ENCODE measurements at places on chromosomes 1 and 21.

DNA sequence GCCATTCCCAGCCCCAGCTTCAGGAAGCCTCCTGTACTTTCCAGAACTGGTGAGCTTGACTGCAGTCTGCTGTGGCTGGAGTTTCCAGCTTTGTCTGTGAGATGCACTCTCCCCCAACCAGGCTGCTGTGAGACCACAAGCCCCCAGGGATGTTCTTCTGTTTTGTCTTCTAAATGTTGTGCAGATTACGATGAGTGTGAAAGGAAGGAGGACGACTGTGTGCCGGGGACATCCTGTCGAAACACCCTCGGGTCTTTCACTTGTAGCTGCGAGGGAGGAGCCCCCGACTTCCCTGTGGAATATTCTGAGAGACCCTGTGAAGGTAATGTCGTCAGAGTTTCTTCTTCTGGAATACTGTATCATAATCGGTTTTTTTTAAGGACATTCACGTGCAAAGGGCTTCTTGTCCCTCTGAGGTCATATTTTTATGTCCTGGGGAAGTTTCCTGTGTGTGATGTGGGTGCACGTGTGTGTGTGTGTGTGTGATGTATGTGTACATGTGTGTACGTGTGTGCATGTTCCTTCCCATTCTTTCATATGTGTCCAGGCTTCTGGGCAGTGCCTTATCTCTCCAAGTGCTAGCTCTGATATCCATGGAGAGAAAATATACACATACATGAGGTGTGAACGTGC, 49.9 kb downstream of the UMODL1 start:
- no peak for DNase-seq

DNA sequence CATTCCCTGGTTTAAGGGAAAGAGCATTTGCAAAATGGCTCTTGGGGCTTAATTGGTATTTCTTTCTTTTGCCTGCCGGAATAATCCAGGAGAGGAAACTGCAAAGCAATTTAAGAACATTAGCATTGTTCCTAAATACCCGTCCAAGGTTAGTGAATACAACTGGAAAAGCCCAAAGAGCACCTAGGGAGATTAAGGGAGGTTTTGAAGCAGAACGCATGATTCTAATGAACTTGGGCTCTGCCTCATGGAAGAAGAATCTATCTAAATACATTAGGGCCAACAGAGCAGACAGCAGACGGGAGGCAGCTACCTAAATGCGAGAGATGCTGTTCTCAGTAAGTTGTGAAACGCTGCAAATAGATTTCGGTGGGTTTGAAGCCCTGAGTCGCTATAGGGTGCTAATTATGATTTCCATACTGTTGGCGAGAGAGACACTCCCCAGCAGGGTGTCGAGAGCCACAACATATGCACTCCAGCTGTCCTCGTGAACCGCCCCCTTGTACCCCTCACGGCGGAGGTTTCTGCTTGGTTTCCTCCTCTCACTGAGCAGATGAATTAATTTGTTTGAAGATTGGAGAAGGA, 326.7 kb upstream of the CAMK1G start:
- no peak for DNase-seq

DNA sequence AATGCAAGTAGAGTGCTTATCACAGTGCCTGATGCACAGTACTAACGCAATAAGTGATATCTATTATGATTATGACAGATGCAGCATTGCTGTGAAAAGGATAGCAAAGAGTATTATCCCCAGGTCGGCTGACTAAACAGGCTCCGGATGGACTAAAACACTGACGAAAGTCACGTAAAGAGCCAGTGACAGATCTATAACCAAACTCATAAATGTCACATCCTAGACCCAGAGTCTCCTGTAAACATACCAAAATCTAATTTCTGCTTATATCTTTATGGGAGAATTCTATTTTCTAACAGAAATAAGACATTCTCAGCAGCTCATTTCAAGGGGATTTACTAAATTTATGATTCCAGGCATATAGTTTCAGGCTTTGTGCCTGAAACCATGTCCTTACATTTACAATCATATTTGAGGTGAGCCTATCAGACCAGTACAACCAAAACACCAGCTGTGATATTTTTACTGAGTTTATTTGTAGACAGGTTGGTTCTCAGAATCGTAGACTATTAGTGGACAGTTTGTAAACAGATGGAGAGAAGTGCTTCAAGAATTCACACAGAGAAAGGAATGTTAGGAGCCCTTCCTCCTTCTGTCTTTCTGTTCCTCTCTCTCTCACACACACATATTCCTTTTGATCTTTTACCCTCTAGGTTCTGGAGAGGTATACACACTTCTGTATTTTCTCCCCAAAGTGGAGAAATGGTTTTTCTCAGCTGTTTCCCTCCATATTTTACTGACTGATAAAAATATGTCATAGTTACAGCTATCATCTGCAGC, 52.4 kb upstream of the WDR26 start:
- DNase-seq: no peak

DNA sequence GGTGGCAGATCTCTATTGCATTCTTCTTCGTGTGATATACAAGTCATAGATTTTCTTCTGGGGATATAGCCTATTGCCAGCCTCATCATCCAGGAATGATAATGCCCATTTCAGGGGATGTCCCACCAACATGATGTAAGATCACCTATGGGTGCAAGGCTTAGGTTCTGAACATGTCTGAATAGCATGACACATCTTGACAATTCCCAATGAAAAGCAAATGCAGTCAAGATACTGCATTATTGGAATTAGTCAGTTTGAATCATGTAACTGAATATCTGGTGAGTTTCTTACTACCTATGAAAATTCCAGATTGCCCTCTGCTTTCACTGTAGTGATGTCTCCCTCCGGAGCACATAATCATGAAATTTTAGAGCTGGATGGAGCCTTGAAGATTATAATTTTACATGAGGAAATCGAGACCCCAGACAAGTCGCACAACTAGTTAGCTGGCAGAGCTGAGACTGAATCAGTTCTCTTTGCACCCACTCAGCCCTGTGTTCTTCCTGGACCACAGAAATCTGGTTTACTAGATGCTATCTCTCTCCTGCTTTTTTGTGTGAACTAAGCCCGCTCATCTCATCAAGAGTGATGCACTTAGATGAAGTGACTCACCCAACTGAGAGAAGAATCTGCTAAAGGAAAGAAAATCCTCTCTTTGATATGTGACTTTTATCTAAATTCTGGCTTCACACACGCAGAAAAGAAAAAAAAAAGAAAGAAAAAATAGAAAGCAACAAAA, 65.0 kb downstream of the WDR64 start:
- DNase-seq: no peak

GRCh38 chr1:97140611-97141010, 419.0 kb downstream of the PTBP2 start:
- DNase-seq: no peak

- DNase-seq: no peak
These were observed 22.8 kb downstream of the SLC9C2 start for GRCh38 chr1:173580071-173580470.

DNA sequence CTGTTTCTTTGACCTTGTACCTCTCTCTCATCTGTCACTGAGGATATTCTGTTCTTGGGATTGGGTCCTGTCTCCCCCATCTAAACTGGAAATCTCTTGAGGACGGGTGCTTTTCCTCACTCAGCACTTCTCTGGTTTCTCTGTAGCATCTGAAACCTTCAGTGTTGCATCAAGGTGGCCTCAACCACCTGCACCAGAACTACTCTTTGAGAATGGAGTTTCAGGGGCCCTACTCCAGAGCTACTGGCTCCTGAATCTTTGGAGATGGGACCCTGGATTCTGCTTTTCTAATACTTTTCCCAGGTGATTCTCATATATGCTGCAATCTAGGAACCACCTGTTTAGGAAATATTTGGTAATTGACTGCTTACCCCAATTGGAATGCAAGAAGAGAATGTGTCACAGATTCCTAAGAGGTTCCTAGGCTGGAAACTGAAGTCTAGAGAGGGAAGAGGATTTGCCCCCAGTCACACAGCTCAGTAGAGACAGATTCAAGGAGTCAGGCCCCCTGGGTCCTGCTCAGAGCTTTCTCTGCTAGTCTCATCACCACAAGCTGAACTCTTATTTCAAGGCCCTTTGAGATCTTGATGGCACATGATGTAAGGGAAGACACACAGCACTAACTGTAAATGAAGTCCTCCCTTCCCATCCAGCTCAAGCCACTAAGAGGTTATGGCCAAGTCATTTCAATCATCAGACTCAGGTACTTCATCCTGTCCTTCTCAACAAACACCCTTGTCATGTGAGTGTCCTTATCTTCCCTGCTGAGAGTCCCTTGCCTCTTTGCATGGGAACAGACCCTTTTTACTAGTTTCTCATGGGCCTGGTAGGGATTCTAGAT, 48.7 kb downstream of the EIF2D start:
- DNase-seq: no peak

DNA sequence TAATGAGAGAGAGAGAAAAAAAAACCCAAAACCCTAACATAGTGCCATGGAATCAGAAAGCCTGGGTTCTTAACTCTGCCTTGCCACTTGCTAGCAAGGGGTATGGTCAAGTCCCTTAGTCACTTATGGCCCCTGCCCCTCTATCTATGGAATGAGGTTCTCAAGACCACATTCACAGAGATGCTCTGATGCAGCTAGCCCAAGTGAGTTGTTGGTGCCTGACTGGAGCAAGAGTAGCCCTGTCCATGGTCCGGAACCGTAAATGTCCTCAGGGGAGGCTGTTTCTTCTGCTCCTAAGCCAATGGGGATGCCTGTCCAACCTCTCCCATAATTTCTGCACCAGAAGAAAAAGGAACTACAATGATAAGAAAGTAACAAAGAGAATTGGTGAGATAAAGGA, 56.8 kb downstream of the CSMD2 start:
- DNase-seq: no peak

- DNase-seq: no peak
These were observed 1.9 kb upstream of the GPR88 start for GRCh38 chr1:100536031-100536430.

- DNase-seq: no peak
These were observed 146.7 kb downstream of the KCNT2 start for GRCh38 chr1:196461521-196461920.

- no peak for DNase-seq
These were observed 30.9 kb downstream of the WNT3A start for GRCh38 chr1:228037401-228038386.

GRCh38 chr21:16519036-16519435, 789.3 kb downstream of the USP25 start:
- DNase-seq: no peak

DNA sequence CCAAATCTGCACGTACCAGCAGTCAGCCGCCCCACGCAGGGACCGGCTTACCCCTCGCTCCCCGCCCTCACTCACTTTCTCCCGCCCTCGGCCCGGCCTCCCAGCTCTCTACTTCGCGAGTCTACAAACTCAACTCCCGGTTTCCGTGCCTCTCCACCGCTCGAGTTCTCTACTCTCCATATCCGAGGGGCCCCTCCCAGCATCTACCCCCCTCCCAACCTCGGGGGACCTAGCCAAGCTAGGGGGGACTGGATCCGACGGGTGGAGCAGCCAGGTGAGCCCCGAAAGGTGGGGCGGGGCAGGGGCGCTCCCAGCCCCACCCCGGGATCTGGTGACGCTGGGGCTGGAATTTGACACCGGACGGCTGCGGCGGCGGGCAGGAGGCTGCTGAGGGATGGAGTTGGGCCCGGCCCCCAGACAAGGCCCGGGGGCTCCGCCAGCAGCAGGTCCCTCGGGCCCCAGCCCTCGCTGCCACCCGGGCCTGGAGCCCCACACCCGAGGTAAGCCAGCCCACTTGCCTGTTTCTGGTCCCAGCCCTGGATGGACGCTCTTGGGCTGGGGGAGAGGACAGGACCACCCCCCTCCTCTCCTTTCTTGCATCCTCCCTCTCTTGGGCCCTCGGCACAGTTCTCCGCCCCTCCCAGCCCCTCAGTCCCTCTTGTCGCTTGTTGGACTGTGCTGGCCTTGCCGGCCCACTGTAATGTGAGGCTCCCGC, at the start of gene ARTN:
Gene ARTN, plus strand, starts transcription at position 416 of the 715 bp plus-strand sequence. CDS start 1,856 bp downstream, outside the sequence.
- DNase-seq: no peak

DNA sequence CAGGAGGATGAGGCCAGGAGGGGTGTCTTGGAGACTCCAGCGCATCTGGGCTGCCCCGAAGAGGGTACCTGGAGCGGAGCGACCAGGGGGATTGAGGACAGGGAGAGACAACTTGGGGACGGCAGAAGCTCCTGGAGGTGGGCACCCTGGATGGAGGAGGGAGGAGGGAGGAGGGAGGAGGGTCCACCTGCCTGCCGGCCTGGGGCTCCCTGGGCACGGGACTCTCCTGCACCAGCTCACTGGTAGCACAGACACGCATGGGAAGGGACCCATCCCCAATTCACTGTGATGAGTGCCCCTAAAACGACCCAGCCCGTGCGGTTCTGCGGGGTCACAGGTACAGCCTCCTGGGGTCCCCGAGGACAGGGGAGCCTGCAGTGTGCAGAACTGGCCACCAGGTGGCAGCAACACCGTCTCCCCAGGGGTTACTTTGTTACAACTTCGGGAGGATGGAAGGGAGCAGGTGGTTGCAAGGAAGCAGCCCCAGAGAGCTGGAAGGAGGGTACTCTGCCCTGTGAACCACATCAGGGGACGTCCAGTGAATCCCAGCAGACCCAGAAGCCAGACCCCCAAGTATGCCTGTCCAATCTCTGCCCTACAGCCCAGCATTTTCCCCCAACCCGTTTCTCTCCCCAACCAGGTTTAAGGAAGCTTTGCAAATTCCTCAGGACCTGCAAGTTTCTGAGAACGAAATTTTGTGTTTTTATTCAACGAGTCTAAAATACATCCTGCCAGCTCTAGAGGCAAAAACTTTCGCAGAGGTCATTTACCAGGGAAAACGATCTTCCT, 482.4 kb downstream of the NPHP4 start:
- no peak for DNase-seq

GRCh38 chr1:48526008-48526710, 54.2 kb upstream of the SPATA6 start:
- DNase-seq: no peak

DNA sequence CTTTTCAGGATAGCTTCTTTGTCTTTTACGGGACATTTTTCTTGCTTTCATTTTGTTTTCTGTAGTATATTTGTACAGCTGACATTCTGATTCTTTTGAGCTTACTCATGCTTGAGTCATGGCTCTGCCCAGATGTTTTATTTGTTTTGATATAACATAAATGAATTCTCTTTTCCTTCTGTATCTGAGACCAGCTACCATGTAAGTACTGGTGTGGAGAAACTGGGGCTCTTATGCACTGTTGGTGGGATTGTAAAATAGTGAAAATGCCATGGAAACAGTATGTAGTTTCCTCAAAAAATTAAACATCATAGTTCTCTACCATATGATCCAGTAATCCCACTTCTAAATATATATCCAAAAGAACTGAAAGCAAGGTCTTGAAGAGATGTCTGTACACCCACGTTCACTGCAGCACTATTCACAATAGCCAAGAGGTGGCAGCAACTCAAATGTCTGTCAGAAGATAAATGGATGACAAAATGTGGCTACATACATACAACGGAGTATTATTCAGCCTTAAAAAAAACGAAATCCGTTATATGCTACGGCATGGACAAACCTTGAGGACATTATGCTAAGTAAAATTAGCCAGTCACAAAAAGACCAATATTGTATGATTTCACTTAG, 61.4 kb downstream of the EIF2B3 start:
- DNase-seq: no peak

All from cerebellar nuclear complex (tissue), 1 donor.